Anterior cingulate cortex (tissue), 58 donors: ENCODE measurements at places on chromosomes 7 and 10.

DNA sequence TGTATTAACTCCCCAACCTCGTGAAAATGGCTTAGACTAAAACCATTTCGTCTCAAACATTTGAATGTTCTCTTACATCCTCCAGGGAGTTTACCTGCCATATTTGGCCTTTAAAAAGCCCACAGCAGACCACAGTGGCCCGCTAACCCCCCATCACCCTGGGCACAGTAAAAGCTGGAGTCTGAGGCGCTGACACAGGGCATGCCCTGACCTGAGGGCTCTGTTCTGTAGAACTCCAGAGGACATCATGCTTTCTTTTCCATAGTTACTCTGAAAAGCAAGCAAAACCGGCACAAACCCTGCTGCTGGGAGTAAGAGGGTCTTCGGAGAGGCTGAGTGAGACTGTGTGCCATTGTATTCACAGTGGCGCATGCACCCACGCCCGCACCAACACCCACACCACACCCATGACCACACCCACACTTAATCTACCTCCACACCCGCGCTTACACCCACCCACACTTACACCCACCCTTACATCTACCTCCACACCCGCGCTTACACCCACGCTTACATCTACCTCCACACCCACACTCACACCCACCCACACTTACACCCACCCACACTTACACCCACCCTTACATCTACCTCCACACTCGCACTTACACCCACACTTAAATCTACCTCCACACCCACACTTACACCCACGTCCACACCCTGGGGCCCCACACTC, 32.1 kb downstream of the LRRC27 start:
- peak; percentile 72 for DNase-seq

DNA sequence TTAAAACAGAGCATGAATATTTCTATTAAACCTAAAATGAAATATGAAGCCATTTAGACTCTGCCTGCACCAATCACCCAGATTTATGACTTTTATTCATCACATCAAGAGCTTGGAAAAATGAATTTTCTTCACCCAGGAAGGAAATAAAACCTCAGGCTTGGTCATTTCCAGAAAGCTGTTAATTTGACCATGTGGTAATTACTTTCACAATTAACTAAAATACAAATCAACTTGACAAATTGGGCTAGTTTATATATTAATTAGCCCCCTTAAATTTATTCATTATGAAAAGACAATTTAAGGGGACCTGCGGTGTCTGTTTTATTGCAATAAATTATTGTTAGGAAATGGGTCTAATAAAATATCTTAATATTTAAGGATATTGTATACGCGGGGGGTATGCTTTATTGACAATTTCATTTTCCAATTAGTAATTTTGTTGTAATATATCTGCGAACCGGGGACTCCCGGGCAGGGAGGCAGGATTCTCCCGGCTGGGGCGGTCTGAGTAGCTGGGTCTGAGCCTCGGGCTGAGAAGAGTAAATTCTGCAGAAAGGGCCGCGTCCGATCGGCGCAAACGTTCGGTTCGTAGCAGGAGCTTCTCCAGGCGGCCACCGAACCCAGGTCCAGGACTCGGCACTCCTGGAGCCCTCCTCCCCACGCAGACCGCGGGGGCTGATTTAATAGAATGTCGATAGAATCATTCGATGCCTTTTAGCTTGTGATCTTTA, 9.4 kb upstream of the MNX1 start:
- DNase-seq = no peak

DNA sequence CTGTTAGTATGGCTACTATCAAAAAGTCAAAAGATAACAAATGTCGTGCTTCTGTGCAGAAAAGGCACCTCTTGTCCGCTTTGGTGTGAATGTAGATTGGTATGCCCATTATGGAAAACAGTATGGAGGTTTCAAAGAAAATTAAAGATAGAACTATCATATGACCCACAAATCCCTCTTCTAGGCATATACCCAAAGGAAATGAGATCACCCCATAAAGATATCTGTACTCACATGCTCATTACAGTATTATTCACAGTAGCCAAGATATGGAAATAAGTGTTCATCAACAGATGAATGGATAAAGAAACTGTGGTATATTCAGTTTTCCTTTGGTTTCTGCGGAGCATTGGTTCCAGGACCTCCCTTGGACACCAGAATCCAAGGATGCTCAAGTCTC, 180.5 kb upstream of the PPP1R3A start:
- no peak for DNase-seq

GRCh38 chr7:86947929-86948328, 111.5 kb downstream of the ELAPOR2 start:
- DNase-seq = no peak

DNA sequence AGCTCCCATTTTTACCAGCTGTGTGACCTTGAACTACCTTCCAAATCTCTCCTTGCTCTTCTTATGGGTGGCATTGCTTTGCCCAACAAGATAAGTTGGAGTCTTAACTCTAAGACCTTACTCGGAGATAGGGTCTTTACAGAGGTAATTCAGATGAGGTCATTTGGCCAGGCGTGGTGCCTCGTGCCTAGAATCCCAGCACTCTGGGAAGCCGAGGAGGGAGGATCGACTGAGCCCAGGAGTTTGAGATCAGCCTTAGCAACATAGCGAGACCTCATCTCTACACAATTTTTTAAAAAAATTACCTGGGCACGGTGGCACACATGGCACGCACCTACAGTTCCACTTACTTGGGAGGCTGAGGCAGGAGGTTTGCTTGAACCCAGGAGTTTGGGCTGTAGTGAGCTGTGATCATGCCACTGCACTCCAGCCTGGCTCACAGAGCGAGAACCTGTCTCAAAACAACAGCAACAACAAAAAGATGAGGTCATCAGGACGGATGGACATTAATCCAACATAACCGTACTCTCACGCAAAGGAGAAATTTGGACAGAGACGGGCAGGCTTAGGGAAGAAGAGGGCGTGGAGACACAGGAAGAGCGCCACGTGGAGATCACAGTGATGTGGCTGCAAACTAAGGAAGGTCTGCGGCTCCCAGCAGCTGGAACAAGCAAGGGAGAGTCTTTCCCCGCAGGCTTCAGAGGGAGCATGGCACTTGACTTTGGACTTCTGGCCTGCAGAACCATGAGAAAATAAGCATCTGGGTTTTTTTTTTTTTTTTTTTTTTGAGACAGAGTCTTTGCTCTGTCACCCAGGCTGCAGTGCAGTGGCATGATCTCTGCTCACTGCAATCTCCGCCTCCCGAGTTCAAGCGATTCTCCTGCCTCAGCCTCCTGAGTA, 122.3 kb upstream of the CARD11 start:
- no peak for DNase-seq

GRCh38 chr7:130903358-130903974, 169.5 kb upstream of the KLF14 start:
- DNase-seq = no peak

DNA sequence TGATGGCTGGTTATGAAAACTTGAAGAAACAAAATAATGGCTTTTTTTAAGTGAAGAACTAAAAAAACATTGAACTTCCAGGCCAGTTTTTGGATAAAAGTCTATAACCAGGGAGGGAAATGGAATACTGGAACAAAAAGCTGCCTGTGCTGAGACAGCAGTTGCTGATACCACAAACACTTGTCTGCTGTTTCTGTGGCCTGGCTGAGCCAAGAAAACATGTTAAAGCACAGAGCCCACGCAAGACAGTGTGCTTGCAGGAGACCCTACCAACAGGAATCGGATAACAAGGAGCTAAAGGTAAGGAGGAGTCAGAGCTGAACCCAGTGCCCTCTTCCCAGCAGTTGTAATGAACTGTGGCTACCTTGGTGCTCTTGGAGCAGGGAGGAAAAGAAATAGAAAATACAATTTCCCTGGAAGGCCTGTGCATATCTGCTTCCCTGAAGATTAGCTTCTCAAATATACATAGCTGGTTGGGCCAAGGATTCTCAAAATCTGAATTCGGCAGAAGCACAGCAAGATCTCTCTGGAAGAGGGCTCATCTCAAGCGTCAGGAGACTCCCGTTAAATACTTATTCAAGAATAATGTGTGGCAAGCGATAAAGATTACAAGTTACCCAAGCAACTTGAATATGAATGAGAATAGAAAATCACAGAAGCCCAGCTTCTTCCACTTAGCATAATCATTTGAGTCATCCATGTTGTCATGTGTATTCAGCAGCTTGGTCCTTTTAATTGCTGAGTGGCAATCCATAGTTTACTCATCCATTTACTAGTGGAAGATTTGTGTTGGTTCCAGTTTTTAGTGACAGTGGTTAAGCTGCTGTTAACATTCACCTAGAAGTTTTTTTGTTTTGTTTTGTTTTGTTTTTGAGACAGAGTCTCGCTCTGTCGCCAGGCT, 87.6 kb downstream of the NOD1 start:
- no peak for DNase-seq

GRCh38 chr7:50595491-50596102, 30.4 kb upstream of the DDC start:
- DNase-seq = no peak

DNA sequence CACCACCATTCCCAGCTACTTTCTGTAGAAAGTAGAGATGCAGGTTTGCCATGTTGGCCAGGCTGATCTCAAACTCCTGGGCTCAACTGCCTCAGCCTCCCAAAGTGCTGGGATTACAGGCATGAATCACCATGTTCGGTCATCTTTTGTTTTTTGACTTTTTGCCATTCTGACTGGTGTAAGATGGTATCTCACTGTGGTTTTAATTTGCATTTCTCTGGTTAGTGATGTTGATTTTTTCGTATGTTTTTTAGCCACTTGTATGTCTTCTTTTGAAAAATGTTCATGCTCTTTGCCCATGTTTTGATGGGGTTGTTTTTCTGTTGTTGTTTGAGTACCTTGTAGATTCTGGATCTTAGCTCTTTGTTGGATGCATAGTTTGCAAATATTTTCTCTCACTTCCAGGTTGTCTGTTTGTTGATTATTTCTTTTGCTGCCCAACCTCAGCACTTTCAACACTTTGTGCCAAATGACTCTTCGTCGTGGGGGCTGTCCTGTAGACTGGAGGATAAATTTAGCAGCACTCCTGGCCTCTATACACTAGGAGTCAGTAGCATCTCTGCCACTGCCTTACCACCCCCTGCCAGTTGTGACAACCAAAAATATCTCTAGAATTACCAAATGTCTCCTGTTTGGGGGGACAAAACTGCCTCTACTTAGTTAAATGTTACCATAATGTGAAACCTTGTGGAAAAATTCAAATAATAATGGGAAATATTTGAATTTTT, 6.5 kb upstream of the CPED1 start:
- no peak for DNase-seq

GRCh38 chr10:48993627-48994026, 54.0 kb upstream of the LRRC18 start:
- DNase-seq = no peak

DNA sequence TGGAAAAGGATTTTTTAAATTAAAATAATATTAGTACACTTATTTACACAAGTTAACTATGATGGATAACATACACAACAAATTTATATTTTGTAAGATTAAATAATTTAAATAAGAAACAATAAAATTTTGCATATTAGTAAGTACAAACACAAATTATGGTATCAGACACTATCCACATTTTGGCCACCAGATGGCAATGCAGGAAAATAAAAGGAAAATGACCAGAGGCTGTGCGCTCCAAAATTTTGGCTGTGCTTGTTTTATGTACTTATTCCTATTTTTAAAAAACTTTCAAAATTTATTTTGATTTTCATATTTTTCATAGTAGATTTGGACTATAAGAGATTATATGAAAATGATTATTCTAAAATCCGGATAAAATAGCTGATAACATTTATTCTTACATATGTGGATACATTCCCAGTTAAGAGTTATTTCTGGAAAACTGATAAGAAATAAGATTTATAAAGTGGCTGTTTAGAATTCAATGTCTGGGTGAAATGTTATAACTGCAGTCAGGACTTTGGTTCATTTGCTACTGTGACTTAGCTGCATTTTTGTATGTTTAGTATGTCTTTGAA, 274.7 kb upstream of the HGF start:
- peak; percentile 14 for DNase-seq

GRCh38 chr10:7107285-7107684, 303.5 kb downstream of the SFMBT2 start:
- no peak for DNase-seq

GRCh38 chr10:26528715-26529393, 90.7 kb downstream of the APBB1IP start:
- no peak for DNase-seq

- no peak for DNase-seq
These were observed 133.2 kb upstream of the INHBA start for GRCh38 chr7:41835976-41836530.

DNA sequence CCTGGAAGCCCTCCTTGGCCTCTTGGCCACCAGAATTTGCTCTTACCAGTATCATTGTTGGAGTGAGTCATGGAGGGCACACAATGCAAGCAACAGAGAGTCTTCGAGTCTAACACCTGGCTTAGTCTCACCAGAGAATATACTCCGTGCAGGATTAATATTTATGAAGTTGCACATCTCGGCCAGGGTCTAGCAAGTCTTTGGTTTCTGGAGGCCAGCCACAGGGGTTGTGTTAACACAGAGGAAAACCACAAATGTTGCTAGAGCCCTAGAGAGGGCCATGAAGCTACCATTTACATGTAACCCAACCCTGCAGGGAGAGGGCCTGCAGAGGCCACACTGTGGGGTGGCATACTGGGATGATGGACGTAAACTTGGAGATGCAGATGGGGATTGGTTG, 71.8 kb downstream of the MTPN start:
- DNase-seq = no peak

- DNase-seq = no peak
These were observed 116.6 kb upstream of the PALS2 start for GRCh38 chr7:24456526-24457218.

GRCh38 chr10:4982764-4983226, 19.6 kb downstream of the AKR1C1 start:
- no peak for DNase-seq

DNA sequence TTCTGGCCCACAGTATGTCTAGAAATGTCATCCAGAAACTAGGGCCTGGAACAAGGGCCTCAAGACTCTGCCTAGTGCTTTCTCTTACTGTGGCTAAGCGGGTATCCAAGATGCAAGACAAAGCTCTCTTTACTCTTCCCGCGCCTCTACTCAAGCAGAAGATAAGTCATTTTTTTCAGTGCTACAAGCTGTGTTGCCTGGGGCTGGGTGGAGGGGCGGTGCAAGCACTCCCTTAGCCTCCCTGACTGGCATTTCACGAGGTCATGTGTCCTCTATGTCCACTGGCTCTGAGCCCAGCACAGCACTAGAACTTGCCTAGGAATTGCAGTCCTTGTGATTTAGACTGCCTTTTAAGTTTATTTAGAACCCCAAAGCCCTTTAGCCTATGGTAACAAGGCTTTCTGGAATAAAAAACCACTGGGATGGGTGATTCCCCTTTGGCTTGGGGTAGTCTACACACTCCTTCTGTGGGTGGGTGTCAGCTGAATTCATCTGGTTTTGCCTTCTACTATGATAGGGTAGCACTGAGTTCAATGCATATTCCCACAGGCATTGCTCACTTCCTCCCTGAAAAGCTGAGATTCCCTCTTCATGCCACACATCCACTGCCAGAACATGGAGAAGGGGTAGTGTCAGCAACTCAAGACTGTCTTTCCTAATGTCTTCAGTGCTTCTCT, 371.8 kb upstream of the KCND2 start:
- no peak for DNase-seq

DNA sequence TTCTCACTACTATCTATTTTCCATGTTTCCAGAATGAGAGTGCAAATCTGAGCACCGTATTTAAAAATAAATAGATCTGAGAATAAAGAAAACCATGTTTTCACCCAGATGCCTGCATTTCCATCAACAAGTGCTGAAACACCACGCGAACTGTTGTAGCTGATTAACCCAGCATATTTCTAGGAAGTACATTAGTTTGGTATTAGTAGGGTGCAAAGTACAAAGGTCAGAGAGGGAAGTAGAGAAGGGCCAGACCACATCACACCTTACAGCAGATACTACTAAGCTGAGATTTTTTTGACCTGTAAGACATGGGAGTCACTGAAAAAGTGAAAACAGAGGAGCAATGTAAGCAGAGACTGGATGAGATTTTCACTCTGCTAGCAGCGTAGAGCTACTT, 181.3 kb downstream of the IMMP2L start:
- DNase-seq = no peak
